H9 (cell line): ENCODE measurements at places on chromosomes 1 and 21. TPM values are rescaled to one million over a fixed set of nuclear protein-coding genes. Genes with fewer than 3 reads are reported as not detected.

DNA sequence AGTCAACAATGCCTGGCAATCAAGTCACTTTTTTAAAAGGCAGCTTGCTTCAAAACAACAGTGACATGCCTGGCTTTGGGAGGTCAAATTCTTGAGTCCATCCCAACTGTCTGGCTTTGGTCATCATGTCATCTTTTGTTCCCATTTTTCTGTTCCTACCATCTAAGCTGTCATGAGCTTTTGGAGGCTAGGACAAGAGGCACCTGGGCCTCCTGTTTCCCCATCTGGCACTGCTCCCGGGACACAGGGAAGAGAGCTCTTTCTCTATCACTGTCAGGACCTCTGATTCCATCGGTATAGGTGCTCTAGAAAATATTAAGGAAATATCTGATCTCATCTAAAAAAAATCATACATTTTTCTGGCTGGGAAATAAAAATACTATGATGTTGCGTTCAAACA, 156.3 kb downstream of the CLIC6 start:
- DNase-seq, result no peak

GRCh38 chr1:151940541-151940940, 31.2 kb upstream of the THEM4 start:
- DNase-seq, result no peak

- no peak for DNase-seq
These were observed 128.8 kb downstream of the RRAGC start for GRCh38 chr1:38730511-38731397.

DNA sequence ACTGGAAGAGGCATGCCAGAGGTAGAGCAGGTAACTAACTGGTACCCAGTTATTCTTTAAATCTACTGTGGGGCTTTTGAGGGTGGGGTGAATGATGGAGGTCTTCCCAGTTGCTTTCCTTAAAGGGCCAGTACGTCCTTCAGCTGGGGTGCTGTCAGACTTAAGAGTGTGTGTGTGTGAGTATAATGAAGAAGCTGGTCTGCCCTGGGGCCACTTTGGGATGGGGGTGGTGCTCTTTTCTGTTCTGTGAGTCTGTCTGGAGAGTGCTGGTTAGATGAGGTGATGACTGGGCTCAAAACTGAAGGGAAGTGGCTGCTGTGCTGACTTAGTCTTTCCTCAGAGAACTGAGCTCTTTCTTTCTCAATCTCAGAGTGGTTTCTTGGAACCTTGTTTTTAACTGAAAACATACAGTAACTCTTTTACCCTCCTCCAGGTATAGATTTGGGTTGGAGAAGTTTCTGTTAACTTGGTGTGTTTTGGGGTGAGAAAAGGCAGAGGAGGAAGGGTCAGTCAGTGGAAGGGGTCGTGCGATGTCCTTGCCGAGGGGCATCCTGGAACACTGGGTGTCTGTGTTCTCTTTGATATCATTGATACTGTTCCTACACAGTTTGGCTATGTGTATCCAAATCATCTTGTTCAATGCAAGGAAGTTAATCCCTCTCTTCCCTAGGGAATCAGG, 746 bp downstream of the MACF1 start:
- no peak for DNase-seq

NDUFS2 gene
- total RNA-seq, result 80.3 and 84.5 TPM in 2 replicates

- DNase-seq, result no peak
These were observed 3.7 kb upstream of the DVL1 start for GRCh38 chr1:1352786-1353388.

GRCh38 chr21:37072274-37072987, 440 bp downstream of the PIGP start:
- no peak for DNase-seq

GRCh38 chr21:38992737-38993136, 187.0 kb downstream of the ETS2 start:
- no peak for DNase-seq

NECTIN4 gene
- total RNA-seq, result 0.33 and 0.64 TPM in 2 replicates

CACHD1 gene
- 89.5 and 94.2 TPM in 2 replicates for total RNA-seq

TAL1 gene
- total RNA-seq, result 0.04 TPM in 1 of 2 replicates, not detected in the other

RAB25 gene
- total RNA-seq, result 42.8 and 43.1 TPM in 2 replicates

DNA sequence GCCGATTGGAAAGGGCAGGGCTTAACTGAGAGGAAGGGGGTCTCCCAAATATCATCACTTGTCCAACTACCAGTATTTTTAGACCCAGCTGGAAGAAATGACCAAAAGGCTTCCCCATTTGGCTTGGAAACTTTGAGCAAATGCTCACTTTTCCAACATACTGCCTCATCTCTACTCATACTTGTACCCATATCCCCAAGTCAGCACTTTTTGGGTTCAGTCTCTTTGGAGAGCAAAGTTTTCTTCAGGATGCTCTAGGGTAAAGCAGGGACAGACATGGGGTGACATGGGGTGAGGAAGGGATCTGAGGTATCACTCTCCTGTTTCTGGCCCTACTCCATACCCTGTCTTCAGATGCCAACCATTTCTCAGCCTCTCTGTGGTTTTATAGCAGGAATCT, 27.2 kb downstream of the LRRN2 start:
- no peak for DNase-seq

- DNase-seq, result no peak
These were observed 15.8 kb downstream of the MYOM3 start for GRCh38 chr1:24096009-24096738.

- no peak for DNase-seq
These were observed 52.2 kb upstream of the GRHL3 start for GRCh38 chr1:24266998-24267397.

DNA sequence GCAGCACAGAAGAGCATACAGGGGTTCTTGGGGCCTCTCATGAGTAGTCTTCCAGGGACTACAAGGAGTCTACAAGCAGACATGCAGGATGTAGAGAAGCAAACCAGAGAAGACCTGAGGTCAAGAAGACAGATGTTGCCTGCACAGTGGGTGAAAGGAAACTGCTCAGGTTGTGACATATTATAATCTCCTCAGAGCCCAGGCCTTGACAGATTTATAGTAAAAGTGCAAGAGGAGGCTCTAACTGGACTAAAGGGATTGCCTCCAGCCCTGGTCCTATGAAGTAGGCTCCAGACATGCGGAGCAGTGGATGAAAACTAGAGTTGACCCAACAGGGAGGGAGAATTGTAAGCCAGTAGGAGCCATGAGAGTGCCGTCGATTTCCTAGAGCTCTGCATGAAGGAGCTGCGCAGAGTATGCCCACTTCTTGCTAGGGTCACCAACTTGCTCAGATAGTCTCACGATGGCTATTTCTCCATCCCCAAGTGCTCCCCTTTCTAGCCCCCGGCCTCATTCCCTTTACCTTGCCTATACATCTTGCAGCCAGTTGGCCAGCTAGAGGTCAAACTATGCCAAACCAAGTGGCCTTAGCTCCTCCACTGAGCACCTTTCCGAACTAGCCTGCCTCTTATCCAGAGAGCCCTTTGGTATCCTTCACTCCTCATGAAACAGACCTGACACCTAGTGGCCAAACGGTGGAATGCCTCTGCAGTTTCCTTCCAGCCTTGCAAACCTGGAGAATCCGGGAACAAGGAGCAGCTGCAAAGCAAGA, 36.2 kb upstream of the IPO9 start:
- DNase-seq, result peak; percentile 86

DNA sequence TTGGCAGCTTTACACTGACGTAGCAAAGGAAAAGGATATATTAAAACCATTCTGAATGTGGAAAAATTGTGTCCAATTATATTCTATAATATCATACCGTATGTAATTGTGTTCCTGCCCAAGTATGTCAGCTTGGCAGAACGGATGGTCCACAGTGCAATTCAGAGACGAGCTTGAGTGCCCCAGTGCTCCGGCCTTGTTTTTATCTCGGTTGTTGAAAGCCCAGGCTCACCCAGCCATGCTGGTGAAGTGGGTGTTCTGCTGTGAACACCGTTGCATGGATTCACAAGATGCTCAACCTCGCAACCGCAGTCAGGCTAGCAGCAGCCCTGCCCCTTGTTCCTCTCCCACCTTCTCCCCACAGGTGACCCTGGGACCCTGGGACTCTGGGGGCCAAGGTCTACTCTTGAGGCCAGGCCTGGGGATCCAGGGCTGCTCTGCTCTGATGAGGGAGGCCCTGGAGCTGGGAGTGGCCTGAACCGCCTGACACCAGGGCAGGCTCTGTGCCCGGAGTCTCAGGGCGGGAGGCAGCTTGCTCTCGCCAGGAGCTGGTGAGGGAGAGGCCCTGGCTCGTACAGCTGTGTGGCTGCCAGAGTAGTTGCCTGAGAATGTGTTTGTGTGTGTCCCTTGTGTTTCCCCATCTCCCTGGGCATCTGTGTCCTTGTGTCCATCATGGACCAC, 11.2 kb downstream of the PTPRF start:
- no peak for DNase-seq

NBPF20 gene
- total RNA-seq, result 0.22 and 0.28 TPM in 2 replicates

GRCh38 chr1:20380616-20381035, 90.0 kb downstream of the VWA5B1 start:
- no peak for DNase-seq

GRCh38 chr1:61092642-61093041, 10.3 kb downstream of the NFIA start:
- no peak for DNase-seq

VCAM1 gene
- 0.07 TPM in 1 of 2 replicates, not detected in the other for total RNA-seq

- no peak for DNase-seq
These were observed 45.6 kb downstream of the PBX1 start for GRCh38 chr1:164604541-164604940.

DNA sequence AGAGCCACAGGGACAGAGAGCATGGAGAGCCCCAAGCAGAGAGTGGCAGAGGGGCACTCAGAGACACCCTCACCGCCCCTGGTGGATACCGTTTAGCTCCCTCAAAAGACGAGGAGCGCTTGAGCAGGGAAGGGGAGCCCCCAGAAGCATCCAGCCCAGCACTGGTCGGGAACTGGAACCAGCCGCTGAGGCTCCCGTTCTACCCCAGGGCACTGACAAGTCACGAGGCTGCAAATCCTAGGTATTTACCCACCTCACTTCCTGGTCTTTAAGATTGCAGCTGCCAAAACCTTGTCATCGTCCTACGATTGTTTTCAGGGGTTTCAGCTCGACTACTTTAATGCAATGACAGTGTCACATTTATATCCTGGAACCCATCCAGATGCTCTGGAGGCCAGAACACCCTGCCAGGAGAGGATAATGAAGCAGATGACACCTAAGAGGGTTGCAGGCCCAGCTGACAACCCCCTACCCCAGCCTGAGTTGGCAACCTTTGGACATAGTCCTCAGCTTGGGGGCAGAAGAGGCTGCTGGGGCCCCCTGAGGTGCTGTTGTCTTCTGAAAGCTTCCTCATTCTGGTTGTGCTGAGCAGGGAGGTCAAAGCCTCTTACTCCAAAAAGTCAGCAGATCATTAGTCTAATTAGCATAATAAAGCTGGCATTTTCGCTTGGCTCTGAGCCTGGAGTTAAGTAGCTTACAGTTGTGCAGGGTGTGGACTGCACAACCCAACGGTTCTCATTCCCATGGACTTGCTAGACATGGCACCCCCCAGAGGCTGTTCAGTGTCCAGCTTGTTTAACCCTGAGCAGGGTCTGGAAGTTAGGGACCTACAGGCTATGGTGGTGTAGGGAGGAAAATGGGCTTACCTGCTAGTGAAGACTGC, 20.6 kb upstream of the BACE2 start:
- no peak for DNase-seq

RAD54L gene
- total RNA-seq, result 43.4 and 46.8 TPM in 2 replicates

- DNase-seq, result no peak
These were observed 39.5 kb downstream of the CHD1L start for GRCh38 chr1:147281950-147282349.

GRCh38 chr1:192807211-192808162, 1.4 kb upstream of the RGS2 start:
- no peak for DNase-seq

ELF3 gene
- total RNA-seq, result 9.1 and 10.4 TPM in 2 replicates

DNA sequence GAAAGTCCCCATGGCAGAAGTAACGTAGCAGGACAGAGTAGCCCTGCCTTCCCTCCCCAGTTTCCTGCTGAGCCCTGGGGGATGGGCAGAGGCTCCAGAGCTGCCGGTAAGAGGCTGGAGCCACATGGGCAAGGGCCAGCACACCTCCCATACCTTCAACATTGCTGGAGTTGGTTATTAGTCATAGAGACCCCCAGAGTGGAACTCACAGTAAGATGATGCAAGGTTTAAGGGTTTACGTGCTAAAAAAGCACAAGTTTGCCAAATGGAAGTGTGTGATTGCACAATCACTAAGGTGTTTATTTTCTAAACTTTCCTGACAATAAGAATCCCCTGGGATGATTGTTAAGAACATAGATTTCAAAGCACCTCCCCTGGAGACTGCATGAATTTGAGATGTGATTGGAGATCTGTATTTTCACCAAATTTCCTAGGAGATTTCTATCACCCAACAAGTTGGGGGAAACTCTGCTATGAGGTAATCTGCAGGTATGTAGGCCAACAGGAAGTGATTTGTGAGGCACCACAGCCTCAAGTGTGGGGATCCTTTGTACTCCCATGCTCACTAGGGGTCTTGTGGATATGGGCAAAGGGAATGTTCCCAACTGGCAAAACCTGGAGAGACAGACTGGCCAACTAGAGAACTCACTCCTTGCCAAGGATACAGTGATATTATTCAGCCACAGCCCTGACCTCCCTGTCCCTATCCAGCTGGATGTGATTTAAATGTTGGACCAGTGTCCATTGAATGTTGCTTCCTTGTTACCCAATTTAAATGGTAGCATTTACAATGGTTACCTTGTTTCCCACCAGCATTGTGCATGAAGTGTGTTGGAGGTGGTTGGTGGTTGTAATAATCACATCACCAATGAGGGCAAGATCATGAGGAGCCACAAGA, 37.1 kb upstream of the CSF1 start:
- no peak for DNase-seq

DNA sequence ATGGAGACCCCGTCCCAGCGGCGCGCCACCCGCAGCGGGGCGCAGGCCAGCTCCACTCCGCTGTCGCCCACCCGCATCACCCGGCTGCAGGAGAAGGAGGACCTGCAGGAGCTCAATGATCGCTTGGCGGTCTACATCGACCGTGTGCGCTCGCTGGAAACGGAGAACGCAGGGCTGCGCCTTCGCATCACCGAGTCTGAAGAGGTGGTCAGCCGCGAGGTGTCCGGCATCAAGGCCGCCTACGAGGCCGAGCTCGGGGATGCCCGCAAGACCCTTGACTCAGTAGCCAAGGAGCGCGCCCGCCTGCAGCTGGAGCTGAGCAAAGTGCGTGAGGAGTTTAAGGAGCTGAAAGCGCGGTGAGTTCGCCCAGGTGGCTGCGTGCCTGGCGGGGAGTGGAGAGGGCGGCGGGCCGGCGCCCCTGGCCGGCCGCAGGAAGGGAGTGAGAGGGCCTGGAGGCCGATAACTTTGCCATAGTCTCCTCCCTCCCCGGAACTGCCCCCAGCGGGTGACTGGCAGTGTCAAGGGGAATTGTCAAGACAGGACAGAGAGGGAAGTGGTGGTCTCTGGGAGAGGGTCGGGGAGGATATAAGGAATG, 505 bp downstream of the LMNA start:
- peak; percentile 52 for DNase-seq
